Frontal cortex (tissue), 4 donors: ENCODE measurements at places on chromosomes 13 and 19. TPM values are rescaled to one million over a fixed set of nuclear protein-coding genes. Genes with fewer than 3 reads are reported as not detected.

Gene NPHS1
- 1.2 TPM for total RNA-seq

Gene PCP2
- not detected for total RNA-seq

Gene MTUS2
- 7.3 TPM for total RNA-seq

Gene CD37
- total RNA-seq = 0.82 TPM

Gene SYCN
- not detected for total RNA-seq

Gene ATXN8OS
- 1.6 TPM for total RNA-seq

Gene C19orf38
- total RNA-seq = 0.82 TPM

Gene ZNF568
- total RNA-seq = 49.7 TPM

Gene SLC25A41
- 0.41 TPM for total RNA-seq

Gene GFY
- not detected for total RNA-seq

Gene RXFP2
- total RNA-seq = 0.82 TPM

Gene C1QTNF9
- under 0.01 TPM for total RNA-seq

Gene APLP1
- 214 TPM for total RNA-seq

Gene ZIK1
- 29.8 TPM for total RNA-seq

Gene TUBB4A
- total RNA-seq = 106 TPM

Gene PCDH20
- 17.9 TPM for total RNA-seq

Gene STOML3
- total RNA-seq = not detected

Gene BRME1
- 13.0 TPM for total RNA-seq

Gene PCID2
- 48.5 TPM for total RNA-seq

Gene ABCA7
- total RNA-seq = 2.0 TPM

Gene HSD17B14
- 1.2 TPM for total RNA-seq

Gene CPB2
- total RNA-seq = not detected

Gene CCDC70
- total RNA-seq = not detected

Gene F10
- 0.82 TPM for total RNA-seq

Gene ACER1
- total RNA-seq = not detected

Gene DPY19L3
- 28.9 TPM for total RNA-seq

Gene ATP8B3
- not detected for total RNA-seq

Gene TNNT1
- total RNA-seq = 2.4 TPM

Gene CEACAM7
- total RNA-seq = not detected

Gene RAB8A
- 45.2 TPM for total RNA-seq
